Activated CD4-positive, alpha-beta T cell treated with anti-CD3 and anti-CD28 coated beads for 36 hours (primary cell): ENCODE measurements at places on chromosomes 7 and 10. TPM values are rescaled to one million over a fixed set of nuclear protein-coding genes. Genes with fewer than 3 reads are reported as not detected.

DNA sequence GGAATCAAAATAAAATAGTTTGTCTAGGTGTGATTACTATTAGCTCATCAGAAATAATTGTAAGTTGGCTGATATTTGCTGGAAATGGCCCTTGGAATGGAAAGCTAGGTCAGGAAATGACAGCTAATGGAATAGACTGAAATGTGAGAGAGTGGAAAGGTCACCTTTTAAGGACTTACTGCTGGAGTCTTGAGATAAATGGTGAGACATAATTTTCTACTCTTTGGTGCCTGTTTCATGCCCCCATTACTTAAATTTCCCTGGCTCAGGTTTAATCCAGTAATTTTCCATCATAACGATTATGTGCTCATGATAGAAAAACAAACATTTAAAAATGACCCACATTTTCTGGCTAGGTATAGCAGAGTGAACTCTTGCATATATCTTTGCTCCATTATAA is 123.6 kb downstream of the ADAM22 start:
- no peaks in the 10 kb centered on the region for H3K27me3 ChIP-seq
- DNase-seq: no peak
- no peaks in the 10 kb centered on the region for H3K36me3 ChIP-seq
- H3K4me1 ChIP-seq: peaks cover 4% of the 10 kb centered on the region
- H3K27ac ChIP-seq: no peak overlapping the region
- no peak overlapping the region for H3K4me3 ChIP-seq

ZCWPW1 gene
- 3.0 TPM for total RNA-seq

DNAJB6 gene
- total RNA-seq: 92.9 TPM

DNA sequence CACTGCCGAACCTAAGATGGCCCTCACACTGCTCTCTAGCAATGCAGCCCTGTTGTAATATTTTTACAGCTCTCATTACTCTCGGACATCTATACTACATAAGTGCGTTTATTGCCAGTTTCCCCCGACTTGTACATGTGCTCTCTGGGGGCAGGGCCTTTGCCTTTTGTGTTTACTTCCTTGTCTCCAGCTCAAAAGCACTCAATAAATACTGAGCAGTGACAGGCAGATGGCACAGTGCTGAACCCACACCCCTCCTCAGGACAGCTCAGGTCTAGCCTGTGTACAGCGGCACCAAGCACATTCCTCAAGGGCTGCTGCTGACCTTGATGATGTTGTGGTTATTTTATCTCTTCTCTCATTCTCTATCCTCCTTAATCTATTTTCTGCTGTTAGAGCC is 68.0 kb upstream of the ELMO1 start:
- peaks cover 2% of the 10 kb centered on the region for H3K27me3 ChIP-seq
- H3K36me3 ChIP-seq: no peaks in the 10 kb centered on the region
- no peak for DNase-seq
- H3K4me1 ChIP-seq: no peaks in the 10 kb centered on the region

DNA sequence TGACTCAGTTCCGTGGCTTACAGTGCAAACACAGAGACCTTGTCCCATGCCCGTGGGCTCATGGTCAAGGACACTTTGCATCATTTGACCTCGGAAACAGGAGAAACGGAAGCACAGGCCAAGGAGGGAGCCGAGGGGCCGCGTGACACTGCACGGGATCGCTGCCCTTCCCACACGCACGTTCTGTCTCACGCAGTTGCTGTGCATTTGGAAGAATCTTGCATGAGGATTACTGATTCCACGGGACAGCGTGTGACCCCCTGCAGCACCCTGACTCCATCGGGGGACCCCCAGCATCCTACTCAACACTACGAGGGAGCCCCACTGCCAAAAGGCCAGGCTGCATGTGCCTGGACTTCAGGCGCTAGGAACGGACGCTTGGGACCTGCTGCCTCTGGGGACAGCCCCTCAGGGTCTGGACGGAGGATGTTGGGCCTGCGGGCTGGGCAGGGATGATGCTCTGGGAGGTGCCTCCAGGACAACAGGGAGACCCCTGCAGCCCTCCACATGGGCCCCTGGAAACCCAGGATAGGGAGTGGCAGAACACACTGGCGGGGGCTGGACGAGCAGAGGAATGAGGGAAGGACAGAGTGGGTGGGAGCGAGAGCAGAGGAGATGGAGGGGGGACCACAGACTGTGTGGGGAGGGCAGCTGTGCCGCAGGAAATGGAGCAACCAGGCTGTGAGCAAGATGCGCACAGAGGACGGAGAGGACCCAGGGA is 222.2 kb downstream of the DNAJB6 start:
- no peaks in the 10 kb centered on the region for H3K27me3 ChIP-seq
- H3K4me3 ChIP-seq: no peak overlapping the region
- no peaks in the 10 kb centered on the region for H3K36me3 ChIP-seq
- H3K4me1 ChIP-seq: no peaks in the 10 kb centered on the region
- no peak for DNase-seq
- H3K27ac ChIP-seq: no peak overlapping the region

PRRT4 gene
- 0.39 TPM for total RNA-seq

- no peak for DNase-seq
- H3K27ac ChIP-seq: no peak overlapping the region
- H3K27me3 ChIP-seq: no peaks in the 10 kb centered on the region
- H3K4me1 ChIP-seq: no peaks in the 10 kb centered on the region
- H3K36me3 ChIP-seq: no peaks in the 10 kb centered on the region
Observed at GRCh38 chr7:70239918-70240317, 641.6 kb downstream of the AUTS2 start.

DNA sequence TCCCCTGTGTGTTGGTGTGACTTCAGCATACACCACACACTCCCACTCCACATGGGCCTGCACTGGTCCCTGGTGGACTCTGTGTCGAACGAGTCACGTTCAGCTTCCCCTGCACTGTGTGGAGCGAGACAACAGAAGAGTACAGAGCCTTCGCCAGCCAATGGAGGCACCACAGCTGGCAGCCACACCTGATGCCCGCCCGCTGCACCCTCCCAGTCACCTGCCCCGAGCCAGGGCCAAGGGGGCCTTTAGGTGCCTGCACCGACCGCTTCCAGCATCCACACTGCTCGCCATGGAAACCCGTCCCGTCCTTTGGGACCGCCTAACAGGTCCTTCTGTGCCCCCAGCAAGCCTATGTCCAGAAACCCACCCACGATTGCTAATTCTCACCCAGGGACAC is 9.2 kb downstream of the FOXL3 start:
- H3K36me3 ChIP-seq: no peaks in the 10 kb centered on the region
- no peak for DNase-seq
- no peaks in the 10 kb centered on the region for H3K27me3 ChIP-seq
- H3K27ac ChIP-seq: no peak overlapping the region
- no peaks in the 10 kb centered on the region for H3K4me1 ChIP-seq
- H3K4me3 ChIP-seq: no peak overlapping the region
